GM12892 (cell line): ENCODE measurements at places on chromosomes 6 and 20.

- no peak for DNase-seq
Observed at GRCh38 chr20:35285806-35286076, 1.2 kb upstream of the EIF6 start.

- no peak for DNase-seq
Observed at GRCh38 chr6:166743406-166744222, 116.6 kb upstream of the RPS6KA2 start.

DNA sequence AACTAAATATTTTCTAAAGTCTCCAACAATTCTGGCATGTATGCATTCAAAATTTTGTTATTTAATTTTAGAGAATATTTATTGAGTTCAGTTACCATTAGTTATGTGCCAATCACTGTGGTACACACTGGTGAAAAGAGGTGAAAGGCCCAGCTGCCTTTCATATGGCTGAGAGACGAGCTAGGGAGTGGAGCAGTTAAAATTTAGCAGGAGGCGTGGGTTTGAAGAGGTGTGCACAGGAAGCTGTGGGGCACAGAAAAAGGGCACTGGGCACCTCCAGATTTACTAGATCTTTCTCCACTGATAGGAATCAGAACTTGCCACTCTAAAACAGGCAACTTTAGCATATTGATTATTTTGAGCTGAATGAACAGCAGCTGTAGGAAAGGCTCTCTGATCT is 347.1 kb downstream of the CD83 start:
- DNase-seq = no peak

GRCh38 chr6:14616656-14617055 is 499.1 kb downstream of the CD83 start:
- DNase-seq = no peak

DNA sequence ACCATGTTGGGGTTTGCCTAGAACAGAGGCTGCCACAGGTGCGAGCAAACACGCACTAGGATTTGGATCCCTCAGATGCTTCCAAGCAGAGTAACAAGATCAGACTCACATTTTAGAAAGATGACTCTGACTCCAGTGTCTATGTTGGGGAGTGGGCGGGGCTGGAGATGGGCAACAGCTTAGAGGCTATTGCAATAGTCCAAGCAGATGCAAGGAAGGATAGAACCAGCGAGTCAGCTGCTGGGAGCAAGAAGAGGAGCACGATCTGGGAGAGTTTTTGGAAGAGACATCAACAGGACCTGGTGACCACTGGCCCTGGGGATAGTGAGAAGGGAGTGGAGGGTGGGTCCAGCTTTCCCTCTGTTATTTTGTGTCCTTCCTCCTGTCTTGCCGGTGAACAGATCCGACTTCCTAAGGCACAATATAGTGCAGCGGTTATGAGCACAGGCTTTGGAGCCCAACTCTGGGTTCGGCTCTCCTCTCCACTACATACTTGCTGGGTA is 52.7 kb downstream of the FGD2 start:
- DNase-seq = no peak

DNA sequence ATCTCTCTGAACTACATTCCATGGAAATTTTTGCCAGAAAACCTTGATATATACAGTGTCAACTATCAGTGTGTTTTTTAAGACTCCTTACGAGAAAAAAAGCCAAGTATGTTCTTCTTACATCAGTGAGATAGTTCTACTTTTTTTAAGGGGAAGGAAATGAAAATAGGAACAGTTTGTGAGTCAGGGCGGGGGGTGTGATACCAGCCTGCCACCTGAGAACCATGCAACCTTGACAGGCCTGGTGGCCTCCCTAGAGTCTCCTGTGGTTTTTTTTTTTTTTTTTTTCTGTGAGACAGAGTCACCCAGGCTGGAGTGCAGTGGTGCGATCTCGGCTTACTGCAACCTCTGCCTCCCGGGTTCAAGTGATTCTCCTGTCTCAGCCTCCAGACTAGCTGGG is 96.3 kb upstream of the GCM1 start:
- peak; percentile 31 for DNase-seq

DNA sequence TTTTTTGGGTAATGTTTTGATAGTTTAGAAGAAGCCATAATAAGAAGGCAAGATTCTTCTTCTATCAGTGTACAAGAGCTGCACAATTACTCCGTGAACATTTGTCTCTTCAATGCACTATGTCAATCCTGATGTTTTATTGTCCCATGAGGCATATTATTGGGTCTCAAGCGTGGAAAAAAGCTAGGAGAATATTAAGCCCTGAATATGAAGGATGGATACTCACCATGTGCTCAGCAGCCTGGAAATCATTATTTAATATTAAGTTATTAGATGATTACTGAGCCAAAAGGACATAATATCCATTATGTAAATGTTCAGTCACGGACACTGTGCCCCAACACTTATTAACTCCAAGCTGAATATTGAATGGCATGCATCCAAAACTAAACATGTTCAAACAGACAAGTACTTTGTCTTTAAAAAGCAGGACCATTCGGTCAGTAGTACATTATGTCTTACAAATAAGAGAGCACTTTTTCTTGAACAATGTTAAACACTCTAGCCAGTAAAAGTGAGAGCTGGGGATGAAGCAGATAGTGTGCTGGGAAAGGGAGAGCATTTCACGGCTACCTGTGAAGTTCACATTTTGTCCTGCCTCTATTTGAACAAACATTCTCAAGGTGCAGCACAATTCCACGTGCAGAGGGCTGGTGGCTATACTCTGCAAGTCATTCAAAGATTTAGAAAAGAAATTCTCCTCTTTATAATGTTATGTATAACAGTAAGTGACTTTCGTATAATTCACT is 70.6 kb upstream of the CNR1 start:
- DNase-seq = no peak

DNA sequence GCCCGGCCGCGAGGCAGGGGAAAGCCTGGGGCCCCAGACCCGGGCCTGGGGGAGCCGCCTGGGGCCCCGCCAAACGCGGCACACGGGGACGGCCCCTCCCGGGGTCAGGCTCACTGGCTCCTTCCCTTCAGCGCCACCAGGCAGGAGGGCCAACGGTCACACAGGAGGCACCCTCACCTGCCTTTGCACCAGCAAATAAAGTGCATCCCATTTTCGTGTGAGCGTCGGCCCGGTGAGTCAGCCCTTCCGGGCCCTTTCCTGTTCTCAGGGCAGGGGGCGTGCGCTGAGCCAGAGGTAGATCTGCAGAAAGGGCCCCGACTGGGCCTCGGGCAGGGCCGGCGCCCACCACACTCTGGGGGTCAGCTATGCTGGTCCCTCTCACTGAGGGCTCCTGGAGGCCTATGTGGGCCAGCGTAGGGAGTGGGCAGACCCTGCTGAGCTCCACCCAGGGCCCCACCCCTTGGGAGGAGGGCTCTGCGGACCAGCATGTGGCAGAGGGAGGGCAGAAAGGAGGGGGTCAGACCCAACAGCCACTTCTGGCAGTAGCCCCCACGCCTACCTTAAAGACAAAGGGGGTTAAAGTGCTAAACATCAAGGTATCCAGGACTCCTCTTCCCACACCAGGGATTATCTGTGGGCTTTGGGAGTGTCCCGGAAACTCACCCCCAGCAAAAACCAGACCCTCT is 931 bp upstream of the UCKL1 start:
- DNase-seq = peak; percentile 76

DNA sequence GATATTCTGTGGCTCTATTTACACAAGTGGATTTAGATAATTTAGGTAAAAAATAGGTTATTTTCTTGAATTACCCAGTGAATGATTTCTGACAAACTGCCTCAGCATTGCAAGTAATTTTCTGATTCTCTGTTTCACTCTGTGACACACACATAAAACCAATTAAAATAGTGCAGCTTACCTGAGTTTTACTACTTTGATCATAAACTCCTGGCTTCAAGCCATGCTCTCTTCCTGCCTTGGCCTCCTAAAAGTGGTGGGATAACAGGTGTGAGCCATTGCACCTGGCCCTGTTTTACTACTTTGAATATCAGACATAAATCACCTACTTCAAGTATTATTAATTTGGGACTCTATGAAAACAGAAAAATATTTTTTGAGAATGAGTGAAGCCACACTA is 462.9 kb downstream of the ADGRB3 start:
- DNase-seq = no peak

DNA sequence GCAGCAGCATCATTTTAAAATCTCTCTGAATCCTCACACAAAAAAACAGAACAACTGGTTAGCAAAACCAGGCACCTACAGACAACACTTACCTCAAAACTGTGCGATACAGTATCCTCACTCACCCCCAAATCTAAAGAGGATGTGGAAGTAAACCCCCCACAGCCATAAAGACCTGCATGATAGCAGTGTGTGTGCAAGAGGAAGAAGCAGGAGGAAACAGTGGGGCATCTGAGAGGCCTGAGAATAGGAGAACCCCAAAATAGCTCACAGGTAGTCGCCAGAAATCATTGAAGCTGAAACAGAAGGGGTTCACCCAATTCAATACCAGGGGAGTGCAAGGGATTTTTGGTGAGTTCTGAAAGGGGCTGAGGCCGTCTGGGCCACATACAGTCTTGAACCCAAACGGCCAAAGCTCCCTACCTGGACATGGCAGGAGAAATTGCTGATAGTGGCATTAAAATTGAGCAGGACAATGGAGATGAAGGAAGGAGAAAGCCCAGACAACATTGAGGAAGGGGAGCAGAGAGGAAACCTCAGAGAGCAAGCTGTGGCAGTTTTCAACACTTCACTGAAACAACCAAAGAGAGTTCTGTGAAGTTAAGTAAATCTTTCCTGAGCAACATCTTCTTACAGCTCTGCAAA is 129.7 kb downstream of the FIG4 start:
- no peak for DNase-seq

DNA sequence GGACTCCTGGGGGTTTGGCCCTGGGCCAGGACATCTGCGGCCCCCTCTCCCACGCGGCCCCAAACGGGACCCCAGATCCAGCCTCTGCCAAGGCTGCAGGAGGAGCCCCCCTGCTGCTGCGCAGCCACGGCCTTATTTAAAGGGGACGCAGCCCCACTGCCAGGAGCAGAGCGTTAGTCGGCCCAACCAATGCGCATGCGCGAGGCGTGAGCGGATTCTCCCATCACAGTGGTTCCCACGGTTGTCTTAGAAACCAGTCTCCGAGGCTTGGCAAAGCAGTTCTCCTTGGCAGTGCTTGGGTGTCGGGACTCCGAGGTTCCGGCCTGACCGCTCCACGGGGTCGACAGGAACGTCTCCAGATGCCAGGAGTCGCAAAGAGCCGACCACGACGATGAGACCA is 288.3 kb upstream of the ZNF337 start:
- no peak for DNase-seq

DNA sequence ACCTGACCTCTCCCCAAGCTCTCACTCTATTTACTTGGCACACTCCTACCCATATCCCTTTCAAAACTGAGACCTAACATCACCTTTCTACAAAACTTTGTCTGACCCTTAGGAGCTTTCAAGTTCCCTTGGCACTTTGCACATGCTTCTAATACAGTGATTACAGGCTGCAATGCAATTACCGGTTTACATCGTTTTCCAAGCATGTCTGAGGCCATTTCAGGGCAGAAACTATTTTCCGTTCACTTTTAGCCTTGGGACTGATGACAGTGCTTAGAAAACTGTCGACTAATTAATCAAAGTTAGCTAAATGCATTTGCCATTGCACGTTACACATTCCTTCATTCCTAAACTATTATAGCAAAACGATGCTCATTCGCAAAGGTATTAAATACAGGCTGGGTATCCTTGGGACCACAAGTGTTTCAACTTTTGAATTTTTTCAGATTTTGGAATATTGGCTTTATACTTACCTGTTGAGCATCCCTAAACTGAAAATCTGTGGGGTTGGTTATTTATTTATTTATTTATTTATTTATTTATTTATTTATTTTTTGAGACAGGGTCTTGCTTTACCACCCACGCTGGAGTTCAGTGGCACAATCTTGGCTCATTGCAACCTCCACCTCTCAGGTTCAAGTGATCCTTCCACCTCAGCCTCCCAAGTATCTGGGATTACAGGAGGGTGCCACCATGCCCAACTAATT is 3.3 kb downstream of the RARS2 start:
- no peak for DNase-seq

- no peak for DNase-seq
Observed at GRCh38 chr6:157761926-157762325, 61.1 kb upstream of the SNX9 start.

DNA sequence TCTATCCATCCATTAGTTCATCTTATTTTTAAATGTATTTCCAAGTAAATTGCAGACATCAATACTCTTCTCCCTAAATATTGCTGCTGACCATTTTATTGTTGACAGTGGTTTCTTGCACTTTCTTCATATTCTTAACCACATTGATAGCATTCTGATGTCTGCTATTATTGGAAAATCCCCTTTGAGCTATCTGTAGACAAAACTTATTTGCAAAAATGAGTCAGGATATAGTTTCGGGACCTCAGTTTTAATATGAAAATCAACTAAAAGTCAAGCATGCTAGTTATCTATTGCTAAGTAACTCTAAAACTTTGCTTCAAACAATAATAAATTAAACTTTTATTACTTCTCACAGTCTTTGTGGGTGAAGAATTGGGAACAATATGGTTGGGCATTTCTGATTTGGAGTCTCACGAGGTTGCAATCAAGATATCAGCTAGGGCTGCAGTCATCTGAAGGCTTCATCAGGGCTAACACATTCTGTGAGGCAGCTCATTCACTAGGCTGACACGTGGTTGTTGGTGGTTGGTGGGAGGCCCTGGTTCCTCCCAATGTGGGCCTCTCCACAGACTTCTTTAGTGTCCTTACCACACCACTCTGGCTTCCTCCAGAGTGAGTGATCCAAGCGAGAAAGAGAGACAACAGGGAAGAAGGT is 32.7 kb downstream of the CD109 start:
- no peak for DNase-seq

GRCh38 chr20:49684335-49684997 is 29.2 kb downstream of the B4GALT5 start:
- no peak for DNase-seq

DNA sequence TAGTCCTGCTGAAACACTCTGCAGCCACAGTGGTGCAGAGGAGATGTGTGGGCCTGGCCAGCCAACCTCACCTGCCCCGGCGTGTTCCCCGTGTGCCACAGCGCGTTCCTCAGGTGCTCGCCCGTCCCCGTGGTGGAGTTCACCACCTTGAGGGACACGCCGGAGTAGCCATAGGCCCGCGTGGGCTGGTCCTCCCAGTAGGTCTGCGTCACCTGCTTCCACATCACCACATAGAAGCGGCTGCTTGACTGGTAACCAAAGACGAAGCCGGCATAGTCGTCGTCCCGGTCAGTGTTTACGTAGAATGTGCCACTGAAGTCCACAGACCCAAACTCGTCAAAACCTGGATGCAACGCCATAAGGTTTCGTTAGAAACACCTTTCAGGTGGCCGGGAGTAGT is 31.5 kb downstream of the THBS2 start:
- no peak for DNase-seq

DNA sequence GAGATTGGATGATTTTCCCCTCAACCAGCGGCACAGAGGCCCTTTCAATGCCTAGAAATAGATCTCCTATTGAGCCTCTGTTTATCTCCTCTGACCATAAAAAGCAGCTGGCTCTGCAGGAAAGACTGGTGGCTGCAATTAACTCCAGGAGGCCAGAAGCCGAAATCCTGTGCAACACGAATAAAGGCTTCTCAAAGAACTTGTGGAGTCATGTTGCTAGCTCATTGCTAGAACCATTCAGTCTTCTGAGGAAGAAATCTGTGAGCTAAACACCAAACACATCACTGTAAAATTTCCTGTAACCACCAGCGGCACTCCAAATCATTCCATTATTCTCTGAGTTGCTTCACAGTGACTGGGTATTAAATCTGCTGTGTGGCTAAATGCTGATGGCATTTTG is 49.1 kb upstream of the TPD52L1 start:
- no peak for DNase-seq

GRCh38 chr6:47919875-47920274 is 138.0 kb downstream of the OPN5 start:
- no peak for DNase-seq
